CD4-positive, alpha-beta T cell treated with Interleukin-6 for 4 hours (primary cell): ENCODE measurements at places on chromosomes 4 and X.

DNA sequence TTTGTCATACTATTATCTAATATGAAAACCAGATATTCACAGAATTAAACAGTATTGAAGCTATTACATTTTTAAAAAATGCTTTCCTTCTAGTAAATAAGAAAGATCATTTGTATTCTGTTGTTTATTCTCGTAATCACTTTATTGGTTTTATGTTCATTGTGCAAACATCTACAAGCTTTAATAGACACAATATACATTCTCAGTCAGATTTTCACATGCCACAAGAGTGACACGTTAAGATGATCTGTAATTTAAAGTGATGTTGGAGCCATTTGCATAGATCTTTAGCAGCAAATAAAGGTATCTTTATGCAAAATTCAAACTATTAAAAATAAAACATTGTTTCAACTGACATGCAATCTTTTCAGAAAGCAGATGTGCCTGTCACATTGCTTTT is 469.9 kb downstream of the PCDH11X start:
- DNase-seq: no peak

DNA sequence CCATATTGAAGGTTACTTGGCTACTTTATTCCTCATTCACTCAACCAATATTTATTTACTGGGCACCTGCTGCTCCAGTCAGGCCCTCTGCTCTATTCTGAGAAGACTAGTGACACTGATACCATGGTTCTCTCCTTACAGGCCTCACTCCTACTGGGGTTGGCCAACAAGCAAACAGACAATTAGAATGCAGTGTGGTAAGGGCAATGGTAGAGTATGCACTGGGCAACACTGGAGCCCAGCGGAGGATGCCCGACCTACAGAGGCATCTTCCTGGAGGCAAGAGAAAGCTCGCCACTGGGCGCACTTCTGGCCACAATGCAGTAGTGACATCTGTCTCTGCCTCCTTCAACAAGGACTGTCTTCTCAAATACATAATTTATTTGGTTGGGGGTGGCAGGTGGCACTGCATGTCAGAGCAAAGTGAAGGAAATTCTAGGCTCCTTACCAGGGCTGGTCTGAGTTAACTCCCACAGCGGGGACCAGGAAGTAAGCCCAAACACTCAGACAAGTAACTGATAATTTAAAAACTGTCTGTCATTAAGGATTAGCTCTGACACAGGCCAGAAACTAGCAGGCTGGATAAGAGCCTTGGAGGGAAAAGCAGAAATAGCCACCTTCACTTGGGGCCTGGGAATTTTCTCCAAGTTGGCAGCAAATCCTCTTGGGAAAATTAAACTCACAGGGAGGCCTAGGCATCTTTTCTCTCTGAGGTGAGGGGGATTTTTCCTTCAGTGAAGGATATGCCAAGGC is 150.7 kb upstream of the EOLA2 start:
- DNase-seq: no peak

DNA sequence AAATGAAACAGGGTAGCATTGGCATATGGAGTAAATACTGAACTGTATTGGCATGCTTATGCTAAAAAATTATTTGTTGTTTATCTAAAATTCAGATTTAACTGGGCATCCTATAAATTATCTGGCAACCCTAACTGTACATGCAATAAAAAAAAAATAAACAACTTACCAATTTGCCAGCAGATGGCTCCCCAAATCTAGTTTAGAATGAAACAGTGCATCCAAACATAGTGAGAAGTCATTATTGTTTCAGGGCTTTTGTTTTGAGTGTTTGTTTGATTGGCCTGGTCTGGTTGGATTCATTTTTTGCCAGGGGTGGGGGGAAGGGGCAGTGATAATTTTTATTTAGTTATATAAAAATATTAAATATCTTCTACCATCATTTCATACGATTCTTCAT is 12.8 kb upstream of the NSUN7 start:
- DNase-seq: no peak

- no peak for DNase-seq
Measured at GRCh38 chrX:53684415-53685192, 1.9 kb downstream of the HUWE1 start.

GRCh38 chr4:70277121-70277520 is 34.7 kb downstream of the CSN3 start:
- no peak for DNase-seq

DNA sequence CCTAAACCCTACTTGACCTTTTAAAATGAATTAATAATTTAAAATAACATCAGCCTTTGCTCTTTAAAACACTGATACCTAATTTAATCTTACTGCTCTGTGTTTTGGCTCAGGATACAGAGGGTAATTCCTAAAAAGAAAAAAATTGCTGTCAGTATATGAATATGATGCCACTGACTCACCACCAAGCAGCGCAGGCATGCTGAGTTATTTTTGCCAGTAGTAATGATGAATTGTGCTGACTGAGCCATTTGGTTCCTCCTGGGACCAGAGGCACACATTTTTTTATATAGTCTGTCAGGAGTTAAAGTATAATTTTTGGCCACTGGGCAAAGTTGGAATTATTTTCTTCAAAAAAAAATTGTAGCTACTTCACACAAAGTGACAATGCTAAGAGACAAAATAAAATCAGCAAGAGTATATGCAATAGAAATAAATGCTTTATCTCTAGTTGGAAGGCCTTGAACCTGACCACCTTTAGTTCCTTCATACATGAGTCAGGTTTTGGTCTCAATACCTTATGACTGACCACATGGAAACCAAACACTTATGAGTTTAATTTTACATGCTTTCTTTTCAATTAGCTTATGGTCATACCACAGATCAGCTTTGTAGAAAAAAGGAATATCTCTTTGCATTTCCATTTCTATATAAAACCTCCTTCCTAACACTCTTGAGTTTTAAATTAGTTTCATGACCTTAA is 115.1 kb downstream of the PPP3CA start:
- DNase-seq: peak; percentile 5

DNA sequence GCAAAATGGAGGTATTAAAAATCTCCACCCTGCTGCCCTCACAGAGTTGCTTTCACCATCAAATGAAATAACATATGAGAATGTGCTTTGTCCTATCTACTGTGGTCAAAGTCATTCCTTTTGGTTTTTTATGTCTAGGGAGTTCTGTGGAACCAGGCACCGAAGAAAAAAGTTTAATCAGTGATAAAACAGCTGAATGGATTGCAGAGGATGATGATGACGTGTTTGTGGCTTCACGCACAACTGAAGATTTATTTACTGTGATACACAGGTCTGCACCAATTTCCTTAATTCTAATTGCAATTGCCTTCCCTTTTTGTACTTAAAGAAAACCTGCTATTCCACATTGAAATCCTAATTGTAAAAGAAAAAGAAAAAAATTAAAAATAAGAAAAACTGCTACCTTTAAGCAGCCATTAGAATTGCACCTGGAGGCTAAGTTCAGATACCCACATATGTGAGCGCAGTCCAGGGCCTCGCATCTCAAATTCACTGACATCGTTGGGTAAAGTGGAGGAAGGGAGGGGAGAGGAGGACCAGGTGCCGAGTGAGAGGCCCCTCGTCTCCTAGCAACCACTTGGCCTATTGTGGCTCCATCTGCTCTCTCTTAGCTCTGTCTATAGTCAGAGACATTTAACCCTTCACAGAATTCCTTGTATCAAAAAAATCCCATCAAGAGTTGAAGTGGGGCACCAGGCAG is 10.5 kb upstream of the RTL5 start:
- DNase-seq: no peak

DNA sequence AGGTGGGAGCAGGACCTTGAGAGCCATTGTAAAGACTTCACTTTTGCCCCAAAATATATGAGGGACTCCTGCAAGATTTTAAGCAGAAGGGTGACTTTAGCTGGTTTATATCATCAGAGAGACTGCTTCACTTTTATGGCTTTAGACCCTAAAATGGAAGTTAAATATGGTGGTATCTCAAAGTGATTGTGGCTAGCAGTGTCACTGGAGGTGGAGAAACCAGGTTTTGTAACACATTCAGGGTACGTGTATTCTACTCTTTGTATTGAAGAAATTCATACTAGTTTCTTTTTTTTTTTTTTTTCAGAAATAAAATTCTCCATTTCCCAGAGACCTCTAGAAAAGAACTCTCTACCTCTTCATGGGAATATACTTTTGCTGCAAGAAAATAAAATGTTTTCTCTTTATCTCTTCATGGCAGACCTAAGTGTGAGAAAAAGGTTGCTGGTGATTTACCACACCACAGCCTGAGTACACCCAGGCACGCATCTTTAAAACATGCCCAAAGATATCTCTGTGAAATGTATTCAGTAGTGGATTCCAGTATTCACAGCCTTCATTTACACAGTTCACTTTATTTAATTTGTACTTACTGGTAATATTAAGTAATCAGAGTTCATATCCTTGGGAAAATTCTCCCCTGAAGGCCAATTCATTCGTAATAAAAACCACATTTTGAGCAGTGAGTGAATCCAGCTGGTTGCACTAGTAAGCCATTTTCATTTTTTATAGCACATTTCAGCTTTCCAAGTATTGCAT is 74.3 kb upstream of the GUCY1A1 start:
- no peak for DNase-seq

- DNase-seq: peak; percentile 76
Measured at GRCh38 chrX:19682712-19683331, 167.5 kb upstream of the MAP3K15 start.

GRCh38 chrX:114930227-114930626 is 87.2 kb downstream of the IL13RA2 start:
- no peak for DNase-seq

DNA sequence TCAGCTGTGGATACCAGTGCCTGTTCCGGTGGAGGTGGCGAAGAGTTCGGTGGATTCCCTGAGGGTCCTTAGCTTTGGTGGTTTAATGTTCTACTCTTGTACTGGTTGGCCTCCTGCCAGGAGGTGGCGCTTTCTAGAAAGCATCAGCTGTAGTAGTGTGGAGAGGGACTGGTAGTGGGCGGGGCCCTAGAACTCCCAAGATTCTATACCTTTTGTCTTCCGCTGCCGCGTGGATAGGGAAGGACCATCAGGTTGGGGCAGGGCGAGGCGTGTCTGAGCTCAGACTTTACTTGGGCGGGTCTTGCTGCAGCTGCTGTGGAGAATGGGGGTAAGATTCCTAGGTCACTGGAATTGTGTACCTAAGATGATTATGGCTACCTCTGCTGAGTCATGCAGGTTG is 390.3 kb downstream of the FAM47A start:
- DNase-seq: no peak

- no peak for DNase-seq
Measured at GRCh38 chr4:129668092-129668491, 572.1 kb downstream of the C4orf33 start.

GRCh38 chr4:38180456-38180855 is 220.3 kb downstream of the PTTG2 start:
- no peak for DNase-seq

GRCh38 chrX:55908661-55909212 is 191.2 kb downstream of the RRAGB start:
- DNase-seq: peak; percentile 3

GRCh38 chrX:119690921-119691716 is 1.8 kb downstream of the SEPTIN6 start:
- DNase-seq: peak; percentile 84
